ENCODE measurements at places on chromosomes 6 and 20.
A peak's percentile ranks its signal among the peaks of the same experiment; 100 is the strongest.

DNA sequence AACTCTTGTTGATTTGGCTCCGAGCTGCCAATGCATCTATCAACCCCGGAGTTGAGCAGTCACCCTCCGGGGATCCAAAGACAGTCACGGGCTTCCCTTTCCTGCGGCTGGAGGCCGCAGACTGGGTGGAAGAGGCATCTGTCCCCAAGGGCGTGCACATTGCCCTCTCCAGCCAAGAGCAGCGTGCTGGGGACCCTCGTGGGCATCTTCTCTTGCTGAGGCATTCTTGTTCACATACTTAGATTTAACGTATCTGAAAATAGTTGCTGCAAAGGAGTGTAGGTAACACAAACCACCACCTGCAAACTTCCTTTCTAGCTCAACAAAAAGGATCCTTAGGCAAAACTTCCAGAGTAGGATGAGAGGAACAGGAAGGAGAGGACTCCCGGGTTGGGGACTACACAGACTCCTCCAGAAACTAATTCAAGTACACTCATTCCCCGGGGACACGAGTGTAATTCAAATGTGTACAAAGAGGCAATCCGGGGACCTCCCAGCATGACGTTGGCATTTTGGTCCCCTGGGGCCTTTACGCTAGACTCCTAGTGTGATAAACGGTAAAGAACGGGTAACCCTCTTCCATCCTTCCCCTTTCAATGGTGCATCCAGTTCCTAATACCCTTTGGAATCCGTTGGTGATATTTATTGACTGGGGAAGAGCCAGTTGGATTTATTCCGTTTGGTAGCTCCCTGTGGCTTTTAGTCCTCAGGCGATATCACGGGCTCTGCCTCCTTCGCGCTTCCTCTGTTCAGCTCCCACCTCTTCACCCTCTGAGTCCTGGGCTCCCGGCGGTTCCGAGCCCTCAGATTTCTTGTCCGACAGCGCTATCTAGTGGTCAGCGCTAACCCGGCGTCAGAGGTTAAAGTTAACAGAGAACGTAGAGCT lies 2.7 kb upstream of the COL12A1 start:
- peak; percentile 73 for DNase-seq

- DNase-seq, result no peak
These were observed 55.0 kb upstream of the PHACTR1 start for GRCh38 chr6:12661432-12662089.

GRCh38 chr6:119040636-119041035 lies 37.8 kb downstream of the FAM184A start:
- no peak for DNase-seq

DNA sequence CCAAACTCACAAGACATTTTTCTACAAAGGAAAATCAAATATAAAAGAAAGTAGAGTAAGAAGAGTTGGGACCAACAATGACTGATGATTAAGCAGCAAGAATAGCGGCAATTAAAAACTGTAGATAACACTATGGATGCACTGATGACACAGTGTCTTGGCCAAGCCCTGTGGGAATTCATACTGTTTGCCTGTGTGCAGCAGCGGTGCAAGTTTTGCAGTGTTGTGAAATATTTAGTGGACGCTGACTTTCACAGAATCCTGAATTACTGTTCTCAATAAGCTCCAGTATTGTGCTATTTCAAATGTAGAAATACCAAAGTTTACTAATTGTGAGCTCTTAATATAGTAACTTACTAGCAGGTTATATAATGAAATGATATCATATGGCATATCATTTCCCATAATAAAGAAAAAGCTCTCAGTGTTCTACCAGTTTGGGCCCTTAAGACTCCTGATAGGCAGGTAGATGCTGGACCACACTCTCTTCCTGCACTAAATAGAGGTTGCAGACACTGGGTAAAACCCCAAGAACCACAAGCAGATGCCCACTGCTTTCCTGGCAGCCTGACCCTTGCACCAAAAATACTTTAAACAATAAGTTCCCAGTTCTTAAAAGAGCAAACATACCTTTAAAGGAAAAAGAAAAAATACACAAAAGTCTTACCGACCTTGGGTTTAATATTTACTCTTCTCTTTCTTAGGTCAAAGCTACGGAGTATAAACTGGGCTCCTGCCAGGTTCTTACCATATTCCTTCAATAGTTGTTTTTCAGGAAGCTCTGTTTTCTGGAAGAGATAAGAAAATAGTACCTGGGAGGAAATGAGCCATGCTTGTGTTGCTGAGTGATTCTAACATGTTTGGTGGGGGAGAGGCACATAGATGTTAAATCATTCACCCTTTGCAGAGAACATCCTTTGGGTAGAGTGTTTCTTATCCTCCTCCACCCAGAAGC lies 41.6 kb downstream of the ANKEF1 start:
- no peak for DNase-seq

Data from CD4-positive, alpha-beta T cell treated with Interferon gamma for 1 hour (primary cell).